ENCODE measurements at places on chromosomes 13 and 19.

DNA sequence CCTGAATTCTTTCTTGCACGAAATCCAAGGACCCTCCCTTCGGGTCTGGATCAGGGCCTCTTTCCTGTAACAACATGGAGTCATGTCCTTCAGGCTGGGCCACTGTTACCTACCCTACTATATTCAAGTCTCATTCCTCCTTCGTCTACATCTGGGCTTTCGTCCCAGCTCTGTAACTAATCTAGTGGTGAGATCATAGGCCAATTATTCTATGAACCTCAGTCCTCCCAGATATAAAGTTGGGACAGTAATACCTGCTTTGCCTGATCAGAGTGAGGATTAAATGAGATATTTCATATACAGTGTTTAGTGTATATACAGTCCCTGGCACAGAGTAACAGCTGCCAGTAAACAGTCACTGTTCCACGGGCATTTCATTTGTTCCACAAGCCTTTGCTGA lies 48.3 kb upstream of the ATP12A start:
- no peak for DNase-seq

GRCh38 chr19:33434886-33435705 lies 61.6 kb downstream of the CEBPG start:
- no peak for DNase-seq

GRCh38 chr13:36519432-36519831 lies 87.1 kb downstream of the CCNA1 start:
- DNase-seq, result no peak

DNA sequence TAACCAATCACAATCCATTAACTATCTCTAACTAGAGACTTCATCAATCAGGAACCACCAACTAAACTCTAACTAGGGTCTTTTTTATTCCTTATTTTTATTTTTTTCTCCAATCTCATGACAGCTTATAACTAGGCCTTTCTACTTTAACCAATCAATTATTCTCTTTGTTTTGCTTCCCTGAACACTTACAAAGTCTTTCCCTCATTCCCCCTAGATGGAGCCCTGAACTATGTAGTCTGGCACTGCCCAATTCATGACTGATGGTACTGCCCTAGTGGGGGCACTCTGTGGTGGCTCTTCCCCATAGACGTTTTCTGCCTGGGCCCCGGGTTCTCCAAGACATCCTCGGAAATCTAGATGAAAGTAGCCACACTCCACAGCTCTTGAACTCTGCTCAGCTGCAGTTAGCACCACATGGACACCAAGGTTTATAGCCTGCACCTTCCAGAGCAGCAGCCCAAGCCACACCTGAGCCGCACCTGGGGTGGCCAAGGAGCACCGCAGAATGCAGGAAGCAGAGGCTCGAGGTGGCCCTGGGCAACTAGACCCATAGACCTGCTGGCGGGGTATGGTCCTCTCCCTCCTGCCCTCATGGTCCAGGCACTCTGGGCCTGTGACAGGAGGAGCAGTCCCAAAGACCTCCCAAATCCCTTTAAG lies 6.6 kb downstream of the ATP7B start:
- no peak for DNase-seq

DNA sequence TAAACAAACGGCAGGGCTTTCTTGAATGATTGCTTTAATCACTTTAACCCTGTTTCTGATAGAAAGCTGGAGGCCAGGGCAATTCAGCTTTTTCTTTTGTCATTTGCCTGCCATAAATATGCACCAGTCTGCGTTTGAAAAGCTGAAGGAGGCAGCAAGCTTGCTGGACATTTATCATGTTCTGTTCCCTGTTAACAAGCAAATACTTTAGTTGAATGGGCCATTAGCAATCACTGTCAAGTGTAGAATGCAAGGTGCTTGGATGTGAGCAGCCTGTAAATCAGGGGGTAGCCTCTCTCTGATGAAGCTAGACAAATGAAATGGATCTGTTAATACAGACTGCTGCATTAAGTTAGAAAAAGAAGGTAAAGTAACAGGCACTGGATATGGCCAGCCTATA lies 7.6 kb downstream of the EFNB2 start:
- no peak for DNase-seq

Measured in BJ (cell line).